ENCODE measurements at places on chromosomes 11 and 22.

GRCh38 chr22:24289741-24290163, 19.1 kb downstream of the SPECC1L start:
- DNase-seq: no peak

DNA sequence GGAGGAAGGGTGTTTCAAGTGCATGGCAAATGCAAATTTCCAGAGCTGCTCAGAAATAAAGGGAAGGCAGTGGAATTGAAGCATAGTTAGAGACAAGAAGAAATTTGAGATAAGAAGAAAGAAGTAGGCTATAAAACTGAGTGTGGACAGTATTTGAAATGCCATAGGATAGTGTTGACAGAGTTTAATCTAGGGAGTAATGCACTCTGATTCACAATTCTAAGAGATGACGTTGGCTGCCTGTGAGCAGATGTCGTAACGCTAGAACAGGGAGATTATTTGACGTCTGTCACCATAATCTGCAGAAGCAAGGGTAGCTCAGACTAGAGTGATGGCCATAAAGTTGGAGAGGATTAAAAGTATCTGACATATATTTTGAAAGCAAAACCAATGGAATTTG, 389.9 kb upstream of the KIRREL3 start:
- DNase-seq: no peak

- DNase-seq: peak; percentile 49
Observed at GRCh38 chr11:61083601-61084147, 18.6 kb upstream of the CD5 start.

GRCh38 chr11:24794064-24794463, 297.2 kb downstream of the LUZP2 start:
- no peak for DNase-seq

- no peak for DNase-seq
Observed at GRCh38 chr11:3227568-3228444, 4.4 kb downstream of the MRGPRE start.

GRCh38 chr11:129093283-129093682, 98.8 kb downstream of the ARHGAP32 start:
- no peak for DNase-seq

- no peak for DNase-seq
Observed at GRCh38 chr11:33667819-33668467, 32.7 kb downstream of the C11orf91 start.

GRCh38 chr11:16468735-16469453, 112.5 kb upstream of the SOX6 start:
- no peak for DNase-seq

DNA sequence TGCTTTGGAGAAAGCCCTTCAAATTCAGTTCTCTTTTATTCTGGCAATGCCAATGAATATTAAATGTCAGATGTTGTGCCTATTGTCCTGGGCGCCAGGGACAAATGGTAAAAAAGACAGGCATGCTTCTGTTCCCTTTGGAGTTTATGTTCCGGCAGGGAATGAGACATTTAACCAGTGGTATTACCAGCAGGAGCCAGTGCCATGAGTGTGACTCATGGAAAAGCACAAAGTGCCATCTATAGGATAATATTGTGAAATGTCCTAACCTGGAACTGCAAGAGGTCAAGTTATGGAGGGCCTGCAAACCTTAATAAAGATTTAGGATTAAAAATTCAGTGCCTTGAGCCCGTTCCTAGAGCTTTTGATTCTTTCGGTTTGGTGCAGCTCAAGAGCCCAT, 39.5 kb downstream of the REXO2 start:
- no peak for DNase-seq

DNA sequence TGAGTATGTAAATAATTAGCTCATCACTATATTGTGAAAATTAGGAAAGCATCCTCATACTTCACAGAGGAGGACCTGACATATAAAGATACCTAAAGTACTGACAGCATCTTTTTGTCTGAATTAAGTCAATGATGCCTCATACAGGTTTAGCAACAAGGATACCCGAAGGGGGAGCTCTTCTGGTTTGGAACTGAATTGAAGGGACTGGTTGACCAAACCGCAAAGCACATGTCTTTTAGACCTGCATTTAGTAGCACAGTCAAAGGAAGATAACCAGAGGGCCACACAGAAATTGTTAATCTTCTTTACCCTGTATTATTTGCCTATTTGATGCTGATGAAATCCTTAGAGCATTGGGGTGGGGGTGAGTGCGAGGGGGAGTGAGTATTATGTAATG, 12.9 kb upstream of the WT1 start:
- DNase-seq: no peak

- no peak for DNase-seq
Observed at GRCh38 chr22:40015358-40015976, 20.7 kb downstream of the FAM83F start.

DNA sequence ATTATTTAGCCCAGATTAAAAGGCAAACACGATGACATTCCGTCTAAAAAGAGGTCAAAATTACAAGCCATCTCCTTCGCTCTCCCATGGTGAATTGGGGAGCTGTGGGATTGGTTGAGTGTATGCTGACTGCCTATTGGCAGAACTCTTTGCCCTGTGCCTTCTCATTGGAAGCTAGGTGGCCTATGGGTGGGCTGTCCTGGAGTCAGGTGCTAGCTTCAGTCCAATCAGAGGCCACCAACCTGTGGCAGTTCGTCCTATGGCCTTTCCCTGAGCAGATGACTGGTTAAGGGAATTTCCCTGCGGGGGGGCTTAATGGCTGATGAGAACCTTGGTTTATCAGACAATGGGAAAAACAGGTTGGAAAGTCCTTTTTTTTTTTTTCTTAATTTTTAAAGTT, 3.2 kb upstream of the MTMR3 start:
- no peak for DNase-seq

GRCh38 chr11:87150936-87151335, 113.2 kb downstream of the TMEM135 start:
- no peak for DNase-seq

- no peak for DNase-seq
Observed at GRCh38 chr11:17347676-17348075, 3.9 kb upstream of the NCR3LG1 start.

DNA sequence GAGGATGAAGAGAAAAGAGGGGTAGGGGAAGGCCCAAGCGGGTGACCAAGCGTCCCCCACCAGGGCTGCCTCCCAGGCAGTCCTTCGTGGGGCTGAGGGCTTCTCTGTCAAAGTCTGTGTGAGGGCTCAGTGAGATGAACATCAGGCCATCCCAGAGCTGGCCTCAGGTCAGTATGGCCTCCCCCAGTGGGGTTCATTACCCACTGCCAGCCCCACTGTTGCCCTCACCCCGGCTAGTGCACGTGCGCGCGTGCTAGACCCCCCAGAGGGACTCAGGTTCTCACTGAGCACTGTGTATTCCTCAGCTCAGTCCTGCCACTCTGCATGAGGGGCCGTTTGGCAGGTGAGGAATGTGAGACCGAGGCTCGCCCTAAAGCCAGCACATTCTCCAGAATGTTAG, 3.3 kb downstream of the KDELR3 start:
- no peak for DNase-seq

GRCh38 chr11:72327606-72328005, 83.6 kb upstream of the PHOX2A start:
- DNase-seq: no peak

GRCh38 chr22:30304495-30305244, 15.4 kb upstream of the CASTOR1 start:
- DNase-seq: no peak

DNA sequence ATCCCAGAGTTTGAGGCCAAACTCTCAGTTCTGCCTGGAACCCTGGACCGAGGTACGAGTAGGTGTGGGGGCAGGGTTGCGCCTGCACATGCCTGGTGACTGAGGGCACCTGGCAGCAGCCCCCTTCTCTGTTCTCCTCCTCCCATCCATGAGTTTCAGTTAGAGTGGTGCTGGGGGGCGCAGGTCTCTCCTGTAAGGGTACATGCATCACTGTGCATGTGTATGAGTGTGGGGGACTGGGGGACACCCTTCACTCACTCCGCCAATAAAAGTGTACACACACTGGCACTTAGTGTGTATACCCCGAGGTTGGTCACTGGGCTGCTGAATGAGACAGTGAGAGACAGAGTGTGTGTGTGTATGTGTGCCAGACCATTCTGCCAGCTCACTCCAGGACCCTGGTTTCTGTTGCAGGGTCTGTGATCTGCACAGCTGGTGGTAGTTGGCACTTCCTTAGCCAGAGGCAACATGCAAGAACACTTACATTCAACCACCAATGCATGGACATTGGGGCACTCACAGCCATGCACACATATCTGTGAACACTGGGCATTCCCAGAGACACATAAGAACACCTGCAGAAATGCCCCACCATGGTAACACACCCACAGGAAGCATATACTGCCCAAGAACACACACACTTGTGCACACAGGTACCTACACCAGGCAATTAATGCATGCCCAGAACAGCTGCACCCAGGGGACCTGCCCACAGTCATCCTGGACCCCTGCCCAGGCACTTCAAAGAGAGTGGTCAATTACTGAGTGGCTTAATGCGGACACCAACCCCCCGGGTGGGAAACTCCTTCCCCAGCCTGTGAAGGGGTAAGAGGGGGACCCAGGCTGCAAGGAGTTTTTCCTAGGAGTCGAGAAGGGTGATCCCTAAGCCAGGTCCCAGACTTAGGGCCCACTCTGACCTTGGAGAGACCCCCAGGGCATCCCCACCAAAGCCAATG, 1.2 kb upstream of the NRXN2 start:
- DNase-seq: no peak

DNA sequence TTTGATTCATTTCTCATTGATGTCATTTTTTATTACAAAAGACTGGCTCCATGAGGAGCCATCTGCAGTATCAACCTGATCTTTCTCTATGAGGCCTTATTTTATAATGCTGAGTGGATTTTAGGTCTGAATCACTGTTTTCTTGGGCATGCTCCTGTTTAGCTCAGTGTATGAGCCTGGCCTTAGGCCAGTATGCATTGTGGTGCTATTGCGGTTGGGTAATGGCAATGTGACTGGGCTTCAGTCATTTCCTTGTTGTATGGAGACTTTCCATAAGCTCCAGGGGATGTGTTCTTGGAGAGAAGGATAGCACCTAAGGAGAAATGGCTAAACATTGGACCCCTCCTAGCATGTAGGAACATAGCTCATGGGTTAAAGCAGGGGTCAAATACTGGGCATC, 293.2 kb downstream of the NELL1 start:
- DNase-seq: no peak

GRCh38 chr11:65300621-65301275, 13.9 kb upstream of the CDC42EP2 start:
- no peak for DNase-seq

- no peak for DNase-seq
Observed at GRCh38 chr11:114298710-114299109, 2.5 kb downstream of the NNMT start.

DNA sequence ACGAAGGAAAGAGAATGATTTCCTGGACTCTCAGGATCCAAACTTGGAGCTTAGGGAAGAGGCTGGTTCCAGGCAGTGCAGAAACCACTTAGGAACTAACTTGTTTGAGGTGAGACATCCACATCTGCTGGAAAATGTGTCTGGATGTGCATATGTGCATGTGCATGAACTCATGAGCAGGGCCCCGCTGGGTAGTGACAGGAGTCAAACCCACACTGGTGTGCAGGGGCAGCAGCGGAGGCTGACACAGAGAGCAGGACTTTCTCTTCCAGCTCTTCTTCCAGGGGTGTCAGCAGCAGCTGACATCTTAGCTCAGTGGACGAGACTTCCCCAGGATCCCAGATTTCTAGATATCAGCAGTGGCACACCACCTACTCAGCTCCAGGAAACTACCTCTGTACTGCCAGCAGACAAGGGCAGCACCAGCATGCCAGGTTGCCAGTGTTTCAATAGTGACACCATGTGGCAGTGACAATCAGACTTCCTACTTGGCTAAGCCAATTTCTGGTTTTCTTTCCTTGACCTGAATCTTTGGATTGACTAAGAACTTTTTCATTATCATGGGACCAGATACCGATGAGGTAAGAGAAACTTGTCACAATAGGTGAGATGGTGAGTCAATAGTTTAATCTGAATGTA, 227.5 kb upstream of the ZC3H12C start:
- DNase-seq: no peak

- no peak for DNase-seq
Observed at GRCh38 chr11:41282395-41282794, 177.1 kb downstream of the LRRC4C start.

DNA sequence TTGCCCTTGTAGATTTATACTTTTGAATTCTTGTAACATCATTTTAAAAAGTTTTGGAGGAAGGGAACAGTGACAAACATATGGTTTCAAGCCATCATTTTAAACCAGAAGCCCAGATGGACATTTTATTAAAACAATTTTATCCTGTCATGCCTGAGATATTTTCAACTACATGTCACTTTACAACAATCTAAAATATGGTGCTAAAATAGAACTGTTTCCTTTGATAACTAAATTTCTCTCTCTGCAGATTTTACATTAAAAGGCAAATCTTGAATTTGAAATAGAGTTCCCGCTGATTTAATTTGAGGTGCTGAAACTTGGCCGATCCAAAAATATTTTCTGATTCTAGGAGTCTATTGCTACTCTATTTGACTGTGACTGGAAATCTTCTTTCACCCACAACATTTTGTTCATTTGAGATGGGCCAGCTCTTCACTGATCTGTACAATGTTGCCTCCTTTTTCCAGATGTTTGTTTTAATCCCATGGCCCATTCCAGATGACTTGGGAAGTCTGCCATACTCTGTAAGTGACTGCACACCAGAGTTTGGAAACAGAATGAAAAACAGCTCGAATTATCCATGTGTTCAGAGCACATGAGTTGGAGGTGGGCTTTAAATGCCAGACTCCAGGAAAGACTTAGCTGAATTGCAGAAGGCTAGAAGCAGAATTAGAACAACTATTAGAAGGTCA, 402.5 kb downstream of the TMEM135 start:
- DNase-seq: no peak

GRCh38 chr11:69972351-69972802, 105.7 kb upstream of the ANO1 start:
- no peak for DNase-seq

- no peak for DNase-seq
Observed at GRCh38 chr11:19199048-19199447, 2.7 kb downstream of the CSRP3 start.

Data from activated CD4-positive, alpha-beta T cell treated with anti-CD3 and anti-CD28 coated beads for 4 hours (primary cell).